ENCODE measurements at places on chromosomes 4 and X. TPM values are rescaled to one million over a fixed set of nuclear protein-coding genes. Genes with fewer than 3 reads are reported as not detected.

DNA sequence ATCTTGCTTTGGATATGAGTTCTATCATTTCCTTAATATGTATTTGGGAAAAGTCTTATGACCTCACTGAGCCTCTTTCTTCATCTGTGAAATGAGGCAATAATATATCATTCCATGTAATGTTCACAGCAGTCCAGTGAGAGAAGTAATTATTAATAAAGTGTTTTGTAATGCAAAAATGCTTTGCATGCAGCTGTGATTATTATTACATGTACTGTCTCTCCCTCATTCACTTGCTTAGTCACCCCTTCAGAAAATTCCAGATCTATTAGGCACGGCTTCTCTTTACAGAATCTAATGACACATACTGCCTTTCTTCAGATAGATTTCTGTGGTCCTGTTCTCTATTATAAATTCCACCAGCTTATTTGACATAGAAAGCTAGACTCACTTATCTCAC lies 53.5 kb upstream of the FGF13 start:
- H3K4me3 ChIP-seq: no peak overlapping the region
- no peaks in the 10 kb centered on the region for H3K4me1 ChIP-seq
- H3K27me3 ChIP-seq: no peaks in the 10 kb centered on the region
- DNase-seq: no peak

GRCh38 chr4:42401171-42401570 lies 3.9 kb downstream of the SHISA3 start:
- H3K27me3 ChIP-seq: no peaks in the 10 kb centered on the region
- H3K36me3 ChIP-seq: no peaks in the 10 kb centered on the region

DNA sequence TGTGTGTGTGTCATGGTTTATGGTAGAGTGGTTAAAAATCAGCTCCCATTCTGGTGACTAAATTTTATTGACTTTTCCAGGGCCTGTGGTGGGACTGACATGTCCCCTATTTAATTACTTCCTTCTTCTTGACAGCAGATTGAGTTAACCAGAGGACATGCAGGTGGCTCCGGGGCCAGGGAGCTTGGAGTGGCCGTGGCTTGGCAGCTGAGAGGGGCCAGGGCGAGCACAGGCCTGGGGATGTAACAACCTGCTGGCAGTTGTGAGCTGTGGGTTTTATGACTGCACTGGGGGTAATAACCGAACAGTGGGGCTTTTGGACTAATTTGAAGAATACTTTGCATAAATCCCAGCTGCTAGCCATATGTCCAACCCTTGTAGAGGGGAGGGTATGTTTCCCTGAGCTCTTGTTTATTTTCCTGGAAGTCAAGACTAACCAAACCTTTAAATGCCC lies 186.0 kb downstream of the MID1IP1 start:
- no peak for DNase-seq
- H3K36me3 ChIP-seq: no peaks in the 10 kb centered on the region
- no peak overlapping the region for H3K27ac ChIP-seq
- H3K27me3 ChIP-seq: no peaks in the 10 kb centered on the region
- no peak overlapping the region for H3K4me3 ChIP-seq

DNA sequence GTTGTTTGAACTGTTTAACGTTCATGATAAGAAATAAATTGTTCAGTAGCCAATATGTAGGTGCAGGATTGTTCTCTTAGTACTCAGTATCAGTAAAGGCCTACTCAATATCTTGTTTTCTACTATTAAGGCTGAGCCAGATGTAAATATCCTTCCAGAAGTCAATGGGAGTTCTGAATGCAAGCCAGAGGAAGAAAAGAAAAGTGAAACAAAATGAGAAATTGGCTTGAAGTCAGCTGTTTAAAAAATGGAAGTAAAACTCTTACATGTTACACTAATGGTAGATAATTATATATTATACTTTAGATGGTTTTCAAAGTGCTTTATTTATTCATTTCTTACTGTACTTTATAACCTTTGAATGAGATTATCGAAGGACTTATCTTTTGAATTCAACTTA lies 1417.9 kb downstream of the ADGRL3 start:
- DNase-seq: no peak
- H3K27ac ChIP-seq: no peak overlapping the region
- no peaks in the 10 kb centered on the region for H3K4me1 ChIP-seq
- no peaks in the 10 kb centered on the region for H3K27me3 ChIP-seq
- H3K4me3 ChIP-seq: no peak overlapping the region

- no peaks in the 10 kb centered on the region for H3K27me3 ChIP-seq
- H3K27ac ChIP-seq: no peak overlapping the region
- H3K4me3 ChIP-seq: no peak overlapping the region
- H3K4me1 ChIP-seq: no peaks in the 10 kb centered on the region
- no peak for DNase-seq
Measured at GRCh38 chr4:43959976-43960375, 488.6 kb downstream of the KCTD8 start.

- no peaks in the 10 kb centered on the region for H3K36me3 ChIP-seq
- H3K4me3 ChIP-seq: no peak overlapping the region
- H3K27me3 ChIP-seq: no peaks in the 10 kb centered on the region
- DNase-seq: no peak
- no peaks in the 10 kb centered on the region for H3K4me1 ChIP-seq
Measured at GRCh38 chrX:123847056-123847455, 12.8 kb upstream of the XIAP start.

DNA sequence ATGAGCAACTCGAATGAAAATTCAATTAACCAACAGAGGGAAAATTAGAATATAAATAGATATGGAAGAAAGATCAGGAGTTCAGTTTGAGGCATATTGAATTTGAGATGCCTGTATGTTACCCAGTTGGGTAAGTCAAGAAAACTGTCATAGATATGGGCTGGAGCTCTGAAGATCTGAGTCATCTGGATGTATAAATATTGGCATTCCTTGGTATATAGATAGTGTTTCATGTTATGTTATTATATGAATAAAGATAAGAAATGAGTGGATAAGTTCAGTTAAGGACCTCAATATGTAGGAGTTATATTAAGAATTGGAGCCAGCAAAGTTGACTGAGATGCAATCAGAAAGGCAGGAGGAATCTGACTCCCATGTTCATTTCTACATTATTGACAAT lies 543.6 kb upstream of the SMIM31 start:
- no peaks in the 10 kb centered on the region for H3K36me3 ChIP-seq
- no peak overlapping the region for H3K4me3 ChIP-seq
- no peak for DNase-seq
- H3K4me1 ChIP-seq: no peaks in the 10 kb centered on the region
- no peak overlapping the region for H3K27ac ChIP-seq

DNA sequence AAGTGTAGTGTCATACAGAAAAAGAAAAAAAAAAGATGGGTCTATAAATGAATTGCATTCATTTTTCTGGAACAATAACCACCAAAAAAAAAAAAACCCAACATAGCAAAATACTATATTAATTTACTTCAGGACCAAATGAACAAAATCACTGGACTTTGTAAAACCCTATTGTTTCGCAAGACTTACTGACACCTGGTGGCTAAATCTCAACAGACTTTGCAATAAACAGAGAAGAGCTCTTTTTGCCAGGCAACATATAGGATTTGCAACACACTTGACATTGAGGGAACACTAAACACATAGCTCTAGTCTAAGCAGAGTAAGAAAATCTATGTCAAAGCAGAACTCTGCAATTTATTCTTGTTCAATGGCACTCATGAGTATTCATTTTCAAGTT lies 990.2 kb downstream of the STPG2 start:
- H3K27ac ChIP-seq: no peak overlapping the region
- no peak overlapping the region for H3K4me3 ChIP-seq
- no peaks in the 10 kb centered on the region for H3K4me1 ChIP-seq
- DNase-seq: peak; percentile 47

SERTM2 gene
- not detected for total RNA-seq
